Activated CD4-positive, alpha-beta T cell treated with anti-CD3 and anti-CD28 coated beads, Interleukin-10, Interleukin-2, amounts not matched to agents 100 ng/mL and 50 ng/mL, durations not matched to agents 16 hours and 8 hours (primary cell): ENCODE measurements at places on chromosomes 11 and 22.
A peak's percentile ranks its signal among the peaks of the same experiment; 100 is the strongest.

DNA sequence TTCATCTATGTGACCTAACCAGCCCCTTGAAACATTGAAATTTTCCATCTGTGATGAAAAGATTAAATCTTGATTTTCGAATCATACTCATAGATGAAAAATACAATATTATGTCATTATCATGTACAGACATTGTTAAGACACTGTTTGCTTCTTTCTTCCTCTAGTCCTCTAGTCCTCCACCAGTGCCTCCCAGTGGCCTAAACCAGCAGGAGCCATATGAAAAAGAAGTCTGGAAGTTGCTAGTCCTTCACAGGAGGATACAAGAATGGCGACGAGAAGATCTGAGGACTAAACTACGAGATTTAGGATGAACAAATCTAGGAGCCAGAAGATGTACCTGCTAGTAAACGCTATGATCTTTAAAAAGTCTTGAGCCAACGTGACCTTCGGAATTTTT lies 134.1 kb downstream of the SLC17A6 start:
- DNase-seq: no peak

- DNase-seq: no peak
Measured at GRCh38 chr11:71934213-71934612, 5.4 kb downstream of the RNF121 start.

- no peak for DNase-seq
Measured at GRCh38 chr11:46383974-46384701, 2.7 kb downstream of the MDK start.

- no peak for DNase-seq
Measured at GRCh38 chr22:22384267-22384666, 124.3 kb downstream of the ZNF280B start.

GRCh38 chr11:83816572-83817187 lies 530.5 kb upstream of the CCDC90B start:
- DNase-seq: peak; percentile 27

- DNase-seq: no peak
Measured at GRCh38 chr11:66187453-66187852, 81.0 kb upstream of the RAB1B start.

DNA sequence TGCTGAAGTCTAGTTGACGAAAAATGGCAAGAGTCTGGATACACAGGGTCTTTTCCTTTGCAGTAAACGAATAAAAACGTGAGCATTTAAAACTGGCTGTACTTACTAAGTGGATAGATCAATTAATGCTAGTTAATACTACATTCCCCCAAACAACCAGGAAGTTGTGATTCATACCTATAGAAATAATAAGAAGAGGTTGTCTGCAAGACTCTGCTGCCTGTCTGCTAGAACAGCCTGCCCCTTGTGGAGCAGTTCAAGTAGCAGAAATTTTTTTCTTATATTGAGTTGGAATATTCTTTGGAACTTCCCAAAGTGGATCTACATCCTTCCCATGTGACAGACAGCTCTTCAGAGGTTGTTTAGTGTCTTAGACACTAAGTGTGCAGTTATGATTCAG lies 86.8 kb downstream of the TEAD1 start:
- DNase-seq: no peak

DNA sequence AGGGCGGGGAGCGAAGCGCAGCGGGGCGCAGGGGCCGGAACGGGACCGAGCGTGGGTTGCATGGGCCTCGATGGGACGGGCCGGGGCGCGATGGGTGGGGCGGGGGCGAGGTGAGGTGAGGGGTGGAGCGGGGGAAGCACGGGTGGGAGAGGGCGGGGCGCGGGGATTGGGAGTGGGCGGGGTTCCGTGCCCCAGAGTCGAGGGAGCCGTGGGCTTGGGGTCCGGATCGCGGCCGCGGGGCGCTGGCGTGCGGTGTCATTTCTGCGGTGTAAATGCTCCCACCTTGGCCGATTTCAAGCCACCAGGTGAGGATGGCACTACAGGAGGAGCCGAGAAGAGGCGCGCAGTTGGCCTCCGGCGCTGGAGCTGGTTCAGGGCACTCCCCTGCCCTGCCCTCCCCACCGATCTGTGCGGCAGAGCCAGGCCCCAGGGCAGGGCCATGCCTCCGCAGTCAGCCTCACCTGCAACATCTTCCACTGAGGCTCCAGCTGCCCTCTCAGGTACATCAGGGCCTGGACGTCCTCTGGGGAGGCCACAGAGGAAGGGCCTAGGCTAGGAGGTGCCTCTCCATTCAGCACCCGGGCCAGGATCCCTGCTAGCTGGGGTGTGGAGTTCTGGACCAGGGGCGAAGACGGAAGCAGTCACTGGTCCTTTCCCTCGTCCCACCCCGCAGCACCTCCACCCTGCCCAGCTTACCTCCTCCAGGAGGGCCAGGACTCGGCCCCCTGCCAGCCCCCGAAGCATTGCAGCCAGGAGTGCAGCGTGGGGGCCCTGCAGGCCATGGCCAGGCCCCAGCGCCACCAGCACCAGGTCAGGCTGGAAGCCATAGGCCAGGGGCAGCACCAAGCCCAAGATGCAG lies 620 bp upstream of the TUBGCP6 start:
- no peak for DNase-seq

DNA sequence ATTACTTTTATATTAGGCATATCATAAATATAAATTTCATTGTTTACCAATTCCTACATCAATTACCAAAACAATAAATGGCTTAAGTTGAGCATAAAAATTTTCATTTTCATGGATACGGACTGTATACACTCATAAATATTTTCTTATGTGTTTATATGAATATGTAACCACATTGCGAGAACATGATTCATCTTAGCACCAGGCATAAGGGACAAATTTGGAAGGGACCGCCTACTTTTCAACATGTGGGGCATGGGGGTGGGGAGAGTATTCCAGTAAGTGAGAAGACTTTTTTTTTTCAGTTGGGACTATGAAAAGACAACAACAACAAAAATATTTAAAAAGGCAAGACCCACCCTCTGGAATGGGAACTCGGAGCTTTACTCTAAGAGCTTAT lies 296.1 kb downstream of the RAB38 start:
- DNase-seq: no peak

- no peak for DNase-seq
Measured at GRCh38 chr11:11467312-11467711, 114.3 kb upstream of the CSNK2A3 start.

GRCh38 chr11:64007629-64008282 lies 21.5 kb downstream of the OTUB1 start:
- no peak for DNase-seq

DNA sequence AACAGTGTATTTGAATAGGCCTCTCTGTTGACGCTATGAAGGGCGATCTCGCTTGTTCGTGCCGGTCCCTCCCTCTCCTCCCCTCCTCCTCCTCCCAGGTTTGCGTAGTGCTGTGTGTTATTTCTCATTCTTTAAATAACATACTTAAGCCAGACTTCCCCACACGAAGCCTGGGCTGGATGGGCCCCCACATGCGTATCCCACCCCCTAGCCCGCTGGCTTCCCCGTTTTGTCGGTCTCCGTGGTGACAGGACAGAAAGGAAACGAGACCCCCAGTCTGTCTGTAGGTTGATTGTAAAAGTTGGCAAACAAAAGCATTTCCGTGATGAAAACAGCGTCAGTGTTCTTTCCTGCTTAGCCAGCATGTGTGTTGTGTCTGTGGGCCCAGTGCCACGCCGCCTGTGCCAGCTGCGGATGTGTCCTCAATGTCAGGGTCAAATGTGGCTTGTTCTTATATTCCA lies 27.3 kb downstream of the FAM118A start:
- DNase-seq: no peak

DNA sequence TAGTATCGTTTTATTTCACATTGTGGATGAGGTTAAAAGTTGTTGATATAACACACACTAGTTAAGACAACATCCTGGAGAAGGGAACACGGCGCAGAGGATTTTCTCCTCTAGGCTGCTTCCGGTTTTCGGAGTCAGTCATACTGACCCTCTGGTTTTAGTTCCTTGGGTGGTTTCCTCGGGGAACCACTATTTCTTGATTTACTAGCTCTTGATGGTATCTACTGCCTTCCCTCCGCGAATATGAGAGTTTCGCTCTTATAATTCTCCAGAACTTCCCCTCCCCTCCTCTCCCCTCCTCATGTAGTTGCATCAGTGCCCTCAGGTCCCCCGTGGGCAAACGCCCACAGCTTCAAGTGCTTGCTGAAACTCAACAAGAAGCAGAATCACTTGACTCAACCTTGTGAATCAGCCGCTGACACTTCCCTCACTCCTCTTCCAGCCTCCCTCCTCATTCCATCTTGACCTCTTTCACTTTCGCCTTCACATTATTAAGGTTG lies 15.9 kb upstream of the APOBEC3A start:
- DNase-seq: peak; percentile 86

GRCh38 chr11:118436639-118437207 lies 431 bp downstream of the KMT2A start:
- DNase-seq: peak; percentile 46

- no peak for DNase-seq
Measured at GRCh38 chr11:132942611-132943356, 589.5 kb downstream of the OPCML start.

DNA sequence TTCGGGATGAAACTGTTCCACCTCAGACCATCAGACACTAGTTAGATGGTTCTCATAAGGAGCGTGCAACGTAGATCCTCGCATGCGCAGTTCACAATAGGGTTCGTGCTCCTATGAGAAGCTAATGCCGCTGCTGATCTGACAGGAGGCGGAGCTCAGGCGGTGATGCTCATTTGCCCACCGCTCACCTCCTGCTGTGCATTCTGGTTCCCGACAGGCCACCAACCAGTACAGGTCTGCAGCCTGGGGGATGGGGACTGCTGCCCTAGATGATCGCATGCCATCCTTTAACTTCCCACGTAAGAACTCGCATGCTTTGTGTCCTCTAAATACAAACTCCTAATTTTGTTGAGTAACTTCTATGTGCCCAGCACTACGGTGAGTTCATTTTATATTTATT lies 62.6 kb downstream of the EFCAB6 start:
- no peak for DNase-seq

DNA sequence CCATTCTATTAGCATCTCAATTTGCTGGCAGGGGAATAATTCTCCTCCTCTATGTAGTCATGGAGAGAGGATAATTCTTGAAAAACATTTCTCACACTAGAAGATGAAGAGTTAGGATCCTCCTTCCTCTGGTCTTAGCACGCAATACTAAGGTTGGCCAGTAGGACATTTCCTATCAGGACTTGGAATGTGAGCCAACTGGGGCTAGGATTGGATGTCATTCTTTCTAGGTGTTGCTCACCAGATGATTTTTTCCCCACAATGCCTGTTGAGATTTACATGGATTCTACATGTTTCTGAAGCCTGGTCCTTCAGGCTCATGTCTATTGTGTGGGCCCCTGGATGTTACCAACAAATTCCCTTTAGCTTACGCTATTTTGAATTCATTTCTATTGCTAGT lies 28.0 kb downstream of the SLN start:
- no peak for DNase-seq
